Stomach (tissue), 19 donors: ENCODE measurements at places on chromosomes 13 and 19. TPM values are rescaled to one million over a fixed set of nuclear protein-coding genes. Genes with fewer than 3 reads are reported as not detected.

- DNase-seq: peak; percentile 35
Observed at GRCh38 chr19:6358003-6358402, 3.3 kb upstream of the CLPP start.

- DNase-seq: no peak
Observed at GRCh38 chr19:33234736-33235135, 9.1 kb upstream of the SLC7A10 start.

DNA sequence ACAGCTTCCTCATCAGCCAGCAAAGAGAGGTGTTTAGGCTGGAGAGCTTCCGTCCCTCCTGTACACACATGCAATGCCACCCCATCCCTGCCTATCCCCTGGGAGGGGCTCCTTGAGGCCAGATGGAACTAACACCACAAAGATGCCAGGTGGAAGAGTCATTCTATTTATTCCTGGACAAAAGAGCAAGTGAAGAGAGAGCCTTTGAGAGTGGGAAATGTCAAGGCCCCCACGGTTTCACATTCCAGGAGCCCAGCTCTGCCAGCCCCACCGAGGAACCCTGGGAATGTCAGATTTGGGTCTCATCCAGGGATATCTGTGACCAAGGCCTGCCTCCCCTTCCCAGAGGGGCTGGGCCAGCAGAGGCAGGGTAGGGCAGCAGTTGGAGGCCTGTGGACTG, 30.8 kb upstream of the IGFL1 start:
- DNase-seq: no peak

DNA sequence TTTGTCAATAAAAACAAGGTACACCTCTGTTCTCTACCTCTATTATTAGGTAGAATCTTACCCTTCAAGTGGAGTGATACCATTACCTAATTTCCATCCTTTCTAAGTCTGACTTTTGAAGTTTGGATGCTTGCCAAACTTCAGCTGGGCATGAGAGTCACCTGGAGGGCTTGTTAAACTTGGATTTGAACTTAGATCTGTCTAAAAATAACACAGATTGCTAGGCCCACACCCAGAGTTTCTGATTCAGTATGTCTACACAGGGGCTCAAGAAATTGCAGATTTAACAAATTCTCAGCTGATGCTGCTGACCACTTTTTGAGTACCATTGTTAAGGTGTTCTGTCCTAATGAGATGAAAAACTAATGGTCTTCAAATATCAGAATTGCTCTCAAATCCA, 512.2 kb downstream of the LMO7 start:
- DNase-seq: no peak

GRCh38 chr19:1074544-1075283, 7.7 kb downstream of the ARHGAP45 start:
- DNase-seq: peak; percentile 73

DNA sequence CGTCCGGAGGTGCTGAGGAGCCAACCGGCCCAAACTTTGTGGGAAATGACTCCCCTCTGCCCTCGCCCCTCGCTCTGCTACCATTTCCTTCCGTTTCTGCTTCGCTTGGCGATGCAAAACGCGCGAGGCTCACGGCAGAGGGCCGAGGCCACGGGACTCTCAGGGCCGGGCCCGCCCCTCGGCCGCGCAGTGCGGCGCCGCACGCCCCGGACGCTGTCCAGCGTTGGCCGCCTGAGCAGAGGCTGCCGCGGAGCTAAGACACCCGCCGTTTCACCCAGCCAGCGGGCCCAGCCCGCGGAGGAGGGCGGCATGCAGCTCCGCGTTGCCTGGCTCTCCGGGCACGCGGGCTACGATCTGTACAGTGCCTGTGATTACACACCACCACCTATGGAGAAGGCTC, 2.1 kb upstream of the ZNF578 start:
- peak; percentile 0 for DNase-seq

- no peak for DNase-seq
Observed at GRCh38 chr13:113841353-113841650, 22.6 kb downstream of the GAS6 start.

DNA sequence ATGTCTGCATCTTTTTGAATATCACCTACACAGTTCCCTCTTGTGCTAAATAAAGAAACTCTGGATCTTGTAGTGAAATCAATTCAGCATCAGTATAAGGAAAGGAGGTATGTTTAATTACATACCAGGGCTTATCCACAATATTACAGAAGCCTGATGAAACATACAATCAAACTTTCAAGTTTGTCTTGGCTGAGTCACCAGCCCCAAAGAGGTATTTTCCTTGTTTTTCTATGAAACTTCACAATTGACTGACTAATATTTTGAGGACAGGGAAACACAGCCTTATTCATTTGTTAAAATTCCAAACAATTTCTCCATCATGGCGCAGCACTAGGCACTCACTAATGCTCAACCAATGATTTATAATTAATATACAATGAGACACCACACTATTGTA, 952.4 kb downstream of the PCDH17 start:
- DNase-seq: no peak

DNA sequence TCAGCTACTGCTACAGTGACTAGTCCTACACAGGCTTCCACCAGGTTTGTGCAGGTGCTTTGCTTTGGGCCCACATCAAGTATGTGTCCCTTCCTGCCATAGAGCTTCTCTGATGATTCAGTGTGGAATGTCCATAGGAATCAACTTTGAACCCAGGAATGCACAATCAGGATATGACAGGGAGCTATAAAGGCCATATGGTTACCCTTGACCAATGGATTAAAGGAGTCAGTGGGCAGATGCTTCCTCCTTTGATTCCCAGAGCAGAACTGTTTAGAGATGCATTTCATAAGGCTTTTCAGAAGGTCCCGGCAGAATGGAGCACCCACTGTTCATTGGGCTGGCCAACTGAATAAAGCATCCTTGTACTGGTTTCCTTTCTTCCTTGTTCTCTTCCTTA, 145.2 kb upstream of the WASF3 start:
- no peak for DNase-seq

GRCh38 chr13:99040536-99041131, 62.8 kb upstream of the DOCK9 start:
- no peak for DNase-seq

- peak; percentile 70 for DNase-seq
Observed at GRCh38 chr13:21075379-21076249, 14.2 kb upstream of the LATS2 start.

- DNase-seq: no peak
Observed at GRCh38 chr13:109196948-109197347, 567.5 kb downstream of the MYO16 start.

DNA sequence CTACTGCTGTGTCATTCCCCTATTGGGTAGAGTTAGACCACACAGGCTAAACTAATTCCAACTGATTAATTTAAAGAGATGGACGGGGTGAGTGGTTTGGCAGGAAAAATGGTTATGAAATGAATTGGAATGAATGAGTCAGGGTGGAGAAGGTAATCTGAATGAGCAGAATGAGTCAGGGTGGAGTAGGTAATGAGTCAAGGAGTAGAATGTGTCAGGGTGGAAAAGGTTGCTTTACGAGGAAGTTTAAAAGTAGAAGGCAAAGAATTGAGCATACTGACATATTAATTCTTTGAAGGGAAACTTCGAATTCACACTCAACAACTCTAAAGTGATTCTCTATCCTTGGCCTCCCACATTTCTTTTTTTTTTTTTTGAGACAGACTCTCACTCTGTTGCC, 12.7 kb upstream of the ZNF121 start:
- DNase-seq: no peak

DNA sequence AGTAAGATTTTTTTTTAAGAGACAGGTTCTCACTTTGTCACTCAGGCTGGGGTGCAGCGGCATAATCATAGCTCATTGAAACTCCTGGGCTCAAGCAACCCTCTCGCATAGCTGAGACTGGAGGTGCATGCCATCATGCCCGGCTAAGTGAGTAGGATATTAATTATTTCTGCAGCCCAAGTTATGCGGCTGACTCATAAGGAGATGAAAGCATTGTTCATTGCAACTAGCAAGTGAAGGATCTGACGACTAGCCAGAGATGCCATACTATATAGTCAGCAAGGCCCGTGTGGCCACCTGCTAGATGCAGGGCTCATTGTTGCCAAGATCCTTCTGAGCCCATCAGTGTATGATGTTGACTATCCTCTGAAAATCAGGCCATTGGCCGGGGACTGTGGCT, 45.2 kb downstream of the ABCC4 start:
- no peak for DNase-seq

DNA sequence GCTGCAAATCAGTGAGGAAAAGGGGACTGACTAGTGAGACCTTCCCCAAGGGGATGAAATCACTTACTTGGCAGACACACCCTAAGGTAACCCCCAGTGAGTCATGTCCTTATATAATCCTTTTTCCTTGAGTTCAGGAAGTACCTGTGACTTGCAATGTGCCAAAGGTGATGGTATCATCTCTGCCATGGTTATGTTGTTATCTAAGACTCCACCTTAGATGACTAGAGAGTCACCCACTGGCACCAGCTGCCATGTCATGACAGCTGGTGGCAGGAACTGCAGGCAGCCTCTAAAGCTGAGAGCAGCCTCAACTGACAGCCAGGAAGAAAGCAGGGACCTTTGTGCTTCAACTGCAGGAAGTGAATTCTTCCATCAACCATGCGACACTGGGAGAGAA, 12.5 kb downstream of the PBX4 start:
- DNase-seq: peak; percentile 55

- no peak for DNase-seq
Observed at GRCh38 chr13:43977911-43978310, 98.2 kb downstream of the LACC1 start.

GRCh38 chr19:32339988-32340874, 5.2 kb upstream of the ZNF507 start:
- peak; percentile 82 for DNase-seq

DNA sequence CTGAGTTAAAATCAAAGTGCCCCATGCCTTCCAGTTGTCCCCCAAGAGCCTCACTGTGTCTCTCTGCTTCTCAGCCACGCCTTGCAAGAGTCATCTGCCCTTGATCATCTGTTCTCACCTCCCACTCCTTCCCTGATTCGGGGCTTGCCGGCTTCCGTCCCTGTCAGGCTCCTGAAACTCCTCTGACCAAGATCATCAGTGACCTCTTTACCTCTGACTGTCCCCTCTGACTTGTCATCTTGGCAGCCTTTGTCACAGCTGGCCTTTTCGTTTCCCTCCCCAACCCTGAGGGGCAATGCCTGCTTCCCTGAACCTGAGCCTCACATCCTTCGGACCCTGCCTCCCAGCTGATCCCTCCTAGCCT, 66.3 kb downstream of the MAP4K1 start:
- DNase-seq: no peak

DNA sequence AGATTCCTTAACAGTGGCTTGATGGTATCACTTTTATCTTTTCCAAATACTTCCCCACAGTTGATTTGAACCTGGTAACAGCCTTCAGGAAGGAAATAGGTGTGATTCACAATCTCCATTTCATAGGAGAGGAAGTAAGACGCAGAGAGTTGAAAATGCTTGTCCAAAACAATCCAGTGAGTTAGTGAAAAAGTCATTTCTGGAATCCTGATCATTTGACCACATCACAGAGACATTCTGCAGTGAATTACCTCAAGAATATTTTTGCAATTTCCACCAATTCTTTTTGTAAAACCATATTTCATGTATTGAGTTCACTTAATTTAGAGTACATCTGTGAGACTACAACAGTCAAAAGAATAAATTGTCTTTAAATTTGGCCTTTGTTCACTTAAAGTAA, 292.8 kb downstream of the DCLK1 start:
- no peak for DNase-seq

DNA sequence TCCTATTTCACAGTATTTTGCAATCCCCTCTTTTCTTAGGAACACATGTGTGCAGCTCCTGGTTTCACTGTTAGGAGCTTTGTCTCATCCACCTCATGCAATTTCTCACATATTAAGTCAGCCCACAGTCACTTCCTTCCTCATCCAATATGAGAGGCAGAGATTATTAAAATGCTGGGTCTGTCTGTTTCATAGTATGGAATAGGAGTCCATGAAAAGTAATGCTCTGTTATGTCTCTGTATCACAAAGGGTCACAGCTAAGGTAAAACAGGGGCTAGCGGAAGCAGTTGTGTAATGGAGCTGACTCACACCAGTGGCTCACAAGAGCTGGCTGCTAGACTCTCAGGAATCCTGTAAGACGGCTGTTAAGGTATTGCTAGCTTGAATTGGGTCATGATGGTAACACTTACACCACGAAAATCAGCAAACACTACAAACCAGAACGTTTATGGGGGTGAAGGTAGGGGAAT, 216.5 kb downstream of the EFNB2 start:
- DNase-seq: no peak

GRCh38 chr13:51453959-51454703, 1.3 kb upstream of the INTS6 start:
- no peak for DNase-seq

- no peak for DNase-seq
Observed at GRCh38 chr19:37467608-37468090, 405 bp upstream of the ZNF569 start.

GRCh38 chr13:66795636-66796035, 434.5 kb downstream of the PCDH9 start:
- no peak for DNase-seq

MPV17L2 gene
- 15.4 TPM for polyA plus RNA-seq

CCDC70 gene
- not detected for polyA plus RNA-seq

LILRB2 gene
- 2.0 TPM for polyA plus RNA-seq

CD22 gene
- 5.5 TPM for polyA plus RNA-seq

CELF5 gene
- polyA plus RNA-seq: not detected

MAP4K1 gene
- 4.4 TPM for polyA plus RNA-seq

ZNF497 gene
- polyA plus RNA-seq: 1.0 TPM

C19orf73 gene
- polyA plus RNA-seq: 4.2 TPM

MZF1 gene
- polyA plus RNA-seq: 16.1 TPM

EFNB2 gene
- polyA plus RNA-seq: 7.2 TPM

F10 gene
- polyA plus RNA-seq: 3.1 TPM

CGB1 gene
- not detected for polyA plus RNA-seq
